ENCODE measurements at places on chromosomes 7 and 10.

DNA sequence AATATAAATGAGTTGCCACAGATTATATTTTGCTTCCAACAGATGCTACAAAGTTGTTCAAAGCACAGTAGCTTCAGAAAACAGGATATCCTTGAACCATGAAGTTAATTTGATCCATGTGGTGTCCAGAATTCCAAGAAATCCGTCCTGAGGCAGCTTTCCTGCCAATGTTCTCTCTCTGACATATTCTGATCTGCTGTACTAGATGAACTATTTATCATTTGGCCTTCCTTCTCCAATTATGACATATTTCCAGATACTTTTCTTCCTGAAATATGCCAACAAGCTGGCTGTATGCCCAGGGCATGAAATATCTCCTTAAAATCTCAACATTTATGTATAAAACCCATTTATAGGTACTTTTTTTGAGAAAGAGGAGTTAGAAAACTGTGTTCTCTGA is 141.1 kb downstream of the SPAG6 start:
- DNase-seq = no peak

DNA sequence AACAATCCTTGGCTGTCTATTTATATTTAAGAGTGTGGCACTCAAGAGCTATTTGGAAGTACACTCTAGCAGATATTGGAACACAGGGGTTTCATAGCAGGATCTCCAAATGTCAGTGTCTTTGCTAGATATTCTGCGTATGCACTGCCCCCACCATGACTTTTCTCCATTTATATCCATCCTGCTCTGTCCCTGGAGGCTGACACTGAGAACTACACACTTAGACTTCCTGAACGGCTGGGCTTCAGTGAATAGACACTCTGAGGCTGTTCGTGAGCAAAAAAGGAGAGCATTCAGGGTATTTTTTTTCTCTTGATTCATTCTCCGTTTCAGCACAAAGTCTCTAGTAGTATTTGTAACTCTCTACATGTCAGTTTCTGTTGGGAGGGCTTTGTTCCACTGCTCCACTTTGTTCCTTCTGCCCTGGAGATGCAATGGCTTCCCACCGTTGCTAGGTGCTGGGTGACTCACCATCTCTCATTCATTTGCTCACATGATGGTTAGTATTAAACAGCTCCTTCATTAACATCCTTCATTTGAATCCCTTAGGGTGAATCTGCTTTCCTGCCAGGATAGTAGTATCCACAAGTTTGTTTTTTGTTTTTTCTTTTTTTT is 155.9 kb upstream of the SLC13A1 start:
- DNase-seq = peak; percentile 6

DNA sequence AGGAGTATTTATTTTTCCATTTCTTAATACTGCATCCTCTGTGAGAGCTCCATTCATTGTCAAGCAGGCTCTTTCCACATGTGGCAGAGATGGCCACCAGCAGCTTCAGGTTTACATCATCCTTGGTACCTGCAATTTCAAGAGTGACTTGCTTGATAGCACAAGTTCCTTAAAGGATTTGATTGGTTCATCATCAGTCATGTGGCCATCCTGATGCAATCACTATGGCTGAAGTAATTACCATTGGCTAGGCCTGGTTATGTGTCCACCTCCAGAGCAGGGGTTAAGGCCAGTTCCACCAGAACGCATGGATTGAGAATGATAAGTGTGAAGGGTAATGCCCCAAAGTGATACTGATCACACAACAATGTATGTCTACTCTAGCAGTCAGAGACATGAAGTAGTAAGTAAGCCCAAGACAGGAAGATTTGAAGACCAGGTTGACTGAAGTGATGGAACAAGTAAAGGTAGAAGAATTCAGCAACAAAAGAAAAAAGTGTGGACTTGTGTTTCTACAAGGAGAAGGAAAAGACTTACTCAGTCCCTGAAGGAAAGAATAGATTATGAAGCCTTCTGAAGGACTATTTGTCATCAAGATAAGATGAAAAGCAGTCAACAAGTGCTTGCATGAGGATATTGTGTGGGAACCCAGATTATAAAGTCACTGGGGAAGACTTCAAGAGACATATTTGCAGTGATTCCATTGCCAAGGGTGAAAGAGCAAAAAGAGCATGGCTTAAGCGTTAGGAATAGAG is 26.4 kb upstream of the PRKAR2B start:
- DNase-seq = no peak

GRCh38 chr7:135109562-135109961 is 38.3 kb upstream of the TMEM140 start:
- no peak for DNase-seq

DNA sequence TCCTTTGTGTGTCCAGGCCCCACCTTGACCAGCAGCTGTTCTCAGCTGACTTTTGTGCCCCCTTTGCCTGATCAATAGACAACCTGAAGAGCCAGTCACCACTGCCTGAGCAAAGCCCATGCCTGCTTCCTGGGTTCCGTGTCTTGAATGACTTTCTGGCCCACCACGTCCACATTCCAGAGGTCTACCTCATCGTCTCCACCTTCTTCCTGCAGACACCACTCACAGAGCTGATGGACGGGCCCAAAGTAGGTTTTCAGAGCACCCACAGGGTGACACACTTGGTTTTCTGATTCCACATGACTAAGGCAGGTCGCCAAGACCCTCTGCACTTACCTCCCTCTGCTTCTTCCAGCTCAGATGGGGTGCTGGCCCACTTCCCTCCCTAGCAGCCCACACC is 126.8 kb downstream of the WDFY4 start:
- DNase-seq = peak; percentile 33

DNA sequence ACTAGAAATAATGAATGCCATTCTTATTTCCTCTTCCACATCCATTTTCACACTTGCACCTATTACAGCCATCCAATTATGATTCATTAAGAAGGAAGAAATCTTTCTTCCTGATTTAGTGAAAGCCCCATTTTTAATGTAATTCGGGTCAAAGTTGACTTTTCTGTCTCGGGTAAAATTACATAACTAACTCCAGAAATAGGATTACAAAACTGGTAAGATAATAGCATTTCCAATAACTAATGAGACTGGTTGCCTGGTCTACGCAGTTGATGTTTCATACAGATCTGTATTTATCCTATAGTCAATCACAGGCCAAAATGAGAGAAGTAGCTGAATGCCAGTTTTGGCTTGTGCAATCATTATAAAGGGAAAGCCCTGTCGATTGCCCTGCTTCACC is 651.5 kb upstream of the NRP1 start:
- no peak for DNase-seq
